ENCODE measurements at places on chromosomes 5 and 9.

GRCh38 chr5:134227259-134227658, 1.4 kb upstream of the PPP2CA start:
- no peak for DNase-seq

- no peak for DNase-seq
Observed at GRCh38 chr5:158553962-158554336, 545.8 kb downstream of the EBF1 start.

GRCh38 chr9:32454280-32454679, 69.8 kb downstream of the ACO1 start:
- DNase-seq: no peak

GRCh38 chr9:127873886-127874285, 3.6 kb downstream of the AK1 start:
- DNase-seq: no peak

DNA sequence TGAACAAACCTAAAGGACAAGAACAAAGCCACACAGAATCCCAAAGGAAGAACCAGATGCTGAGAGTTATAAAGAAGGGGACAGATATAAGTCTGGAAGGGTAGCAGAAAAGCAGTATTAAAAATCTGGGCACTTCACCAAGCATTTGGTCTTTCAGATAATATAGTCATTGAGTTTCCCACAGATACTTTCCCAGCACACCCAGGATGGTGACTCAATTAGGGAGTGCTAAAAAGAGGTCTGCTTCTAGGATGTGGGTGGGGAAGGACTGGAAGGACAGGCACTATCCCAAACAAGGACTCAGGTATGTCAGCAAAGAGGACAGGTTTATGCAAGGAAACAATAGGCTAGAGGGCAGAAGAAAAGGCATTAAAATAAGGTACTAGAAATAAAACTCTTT, 59.3 kb downstream of the DIAPH1 start:
- DNase-seq: no peak

DNA sequence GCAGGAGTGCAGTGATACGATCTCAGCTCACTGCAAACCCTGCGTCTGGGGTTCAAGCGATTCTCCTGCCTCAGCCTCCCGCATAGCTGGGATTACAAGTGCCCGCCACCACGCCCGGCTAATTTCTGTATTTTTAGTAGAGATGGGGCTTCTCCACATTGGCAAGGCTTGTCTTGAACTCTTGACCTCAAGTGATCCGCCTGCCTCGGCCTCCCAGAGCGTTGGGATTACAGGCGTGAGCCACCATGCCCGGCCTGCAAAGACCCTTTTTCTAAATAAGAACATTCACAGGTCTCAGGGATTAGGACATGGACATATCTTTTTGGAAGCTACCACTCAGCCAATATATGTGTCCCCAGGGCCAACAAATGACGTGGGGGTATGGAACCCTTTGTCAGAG, 49.6 kb upstream of the GFPT2 start:
- DNase-seq: no peak

- no peak for DNase-seq
Observed at GRCh38 chr9:87884578-87885459, 2.1 kb downstream of the SPATA31E1 start.

DNA sequence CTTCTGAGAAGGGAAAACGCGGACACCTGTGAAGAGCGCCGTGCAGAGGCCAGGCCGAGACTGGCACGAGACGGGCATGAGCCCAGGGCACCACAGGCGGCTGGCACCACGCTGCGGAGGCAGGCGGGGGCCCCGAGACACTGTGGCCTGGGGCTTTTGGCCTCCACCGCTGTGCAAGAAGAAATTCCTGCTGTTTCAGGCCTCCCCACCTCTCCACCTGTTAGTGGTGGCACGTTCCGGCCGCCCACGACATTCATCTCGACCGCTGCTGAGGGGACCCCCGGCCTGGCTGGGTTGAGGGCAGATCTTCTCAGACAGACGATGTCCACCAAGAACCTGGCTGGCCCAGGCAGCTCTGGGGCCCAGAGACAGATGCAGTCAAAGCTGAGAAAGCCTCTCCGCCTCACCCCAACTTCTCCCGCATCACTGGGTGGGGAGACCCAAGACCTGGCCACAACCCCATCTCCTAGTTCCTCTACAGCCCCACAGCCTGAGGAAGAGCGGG, 11.5 kb downstream of the NACC2 start:
- no peak for DNase-seq

- DNase-seq: no peak
Observed at GRCh38 chr9:21605489-21605931, 123.4 kb upstream of the IFNE start.

- no peak for DNase-seq
Observed at GRCh38 chr9:7115606-7116005, 357.8 kb downstream of the KDM4C start.

GRCh38 chr9:18109675-18110074, 364.3 kb upstream of the ADAMTSL1 start:
- DNase-seq: no peak

Data from bone marrow (tissue), 2 donors.